CD4-positive, alpha-beta T cell treated with Interleukin-12 subunit alpha and Interleukin-12 subunit beta, for 1 hour (primary cell): ENCODE measurements at places on chromosomes 3 and 15.

GRCh38 chr3:23760871-23761373 is 44.8 kb upstream of the UBE2E1 start:
- DNase-seq = peak; percentile 17

GRCh38 chr3:191120447-191121298 is 78.4 kb upstream of the OSTN start:
- no peak for DNase-seq

DNA sequence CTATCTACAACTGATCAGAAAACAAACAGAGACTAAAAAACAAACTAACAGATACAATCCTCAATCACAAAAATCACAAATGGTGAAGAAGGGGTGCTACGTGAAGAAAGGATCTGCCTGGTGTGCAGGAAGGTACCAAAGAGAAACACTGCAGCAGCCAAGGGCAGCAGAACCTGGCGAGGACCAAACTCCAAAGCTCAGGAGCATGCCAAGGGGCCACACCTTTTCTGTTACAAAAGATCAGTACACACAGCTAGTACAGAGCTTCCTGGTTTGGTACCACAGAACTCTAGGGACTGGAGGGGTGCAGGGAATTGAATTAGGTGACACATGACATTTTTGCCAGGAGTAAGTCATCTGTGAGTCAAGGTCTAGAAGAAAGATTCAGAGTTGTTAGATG is 107.4 kb upstream of the GRM7 start:
- no peak for DNase-seq

DNA sequence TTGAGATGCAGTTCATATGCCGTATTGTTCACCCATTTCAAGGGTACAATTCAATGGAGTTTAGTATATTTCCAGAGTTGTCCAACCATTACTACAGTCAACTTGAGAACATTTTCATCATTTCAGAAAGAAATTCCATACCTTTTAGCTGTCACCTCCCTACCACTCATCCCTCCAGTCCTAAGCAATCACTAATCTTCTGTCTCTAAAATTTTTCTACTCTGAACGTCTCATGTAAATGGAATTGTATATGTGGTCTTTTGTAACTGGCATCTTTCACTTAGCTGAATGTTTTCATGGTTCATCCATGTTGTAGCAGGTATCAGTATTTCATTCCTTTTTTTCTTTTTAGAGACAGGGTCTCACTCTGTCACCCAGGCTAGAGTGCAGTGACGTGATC is 51.1 kb downstream of the CMTM7 start:
- DNase-seq = no peak

GRCh38 chr3:57942388-57942787 is 65.8 kb upstream of the FLNB start:
- no peak for DNase-seq

DNA sequence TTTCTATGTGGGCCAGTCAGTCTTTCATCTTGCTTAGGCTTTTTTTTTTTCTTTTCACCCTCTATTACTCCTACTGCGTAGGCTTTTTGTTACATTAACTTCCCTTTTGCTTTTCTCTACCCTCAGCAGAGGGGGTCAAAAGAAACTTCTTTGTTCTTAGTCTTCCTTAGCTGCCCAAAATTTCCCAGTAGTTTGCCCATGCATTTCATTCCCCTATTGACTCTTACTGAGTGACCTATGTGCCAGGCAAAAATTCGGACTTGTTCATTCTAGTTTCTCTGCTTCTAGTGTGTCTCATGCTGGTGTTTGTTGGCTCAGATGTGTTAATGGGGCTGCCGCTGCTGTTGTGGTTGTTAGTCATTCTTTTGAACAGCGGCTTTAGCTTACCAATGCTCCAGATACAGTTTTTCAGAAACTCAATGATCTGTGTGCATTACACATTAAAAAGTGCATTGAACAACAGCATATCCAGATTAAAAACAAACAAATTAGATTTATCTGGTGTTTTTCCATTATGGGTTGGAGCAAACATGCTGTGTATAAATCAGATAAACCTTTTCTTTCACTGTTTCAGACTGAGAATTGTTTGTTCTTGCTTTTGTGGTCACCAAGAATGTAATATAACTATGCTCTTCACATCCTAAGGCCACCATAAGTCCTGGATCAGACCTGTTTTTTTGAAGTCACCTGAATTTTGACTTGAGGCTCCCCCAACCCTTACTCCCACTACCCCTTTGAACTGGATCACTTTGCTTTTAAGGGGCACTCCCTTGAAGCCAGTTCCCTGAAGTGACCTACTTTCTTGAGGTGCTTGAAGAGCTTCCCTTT is 43.1 kb downstream of the PDE8A start:
- DNase-seq = no peak

DNA sequence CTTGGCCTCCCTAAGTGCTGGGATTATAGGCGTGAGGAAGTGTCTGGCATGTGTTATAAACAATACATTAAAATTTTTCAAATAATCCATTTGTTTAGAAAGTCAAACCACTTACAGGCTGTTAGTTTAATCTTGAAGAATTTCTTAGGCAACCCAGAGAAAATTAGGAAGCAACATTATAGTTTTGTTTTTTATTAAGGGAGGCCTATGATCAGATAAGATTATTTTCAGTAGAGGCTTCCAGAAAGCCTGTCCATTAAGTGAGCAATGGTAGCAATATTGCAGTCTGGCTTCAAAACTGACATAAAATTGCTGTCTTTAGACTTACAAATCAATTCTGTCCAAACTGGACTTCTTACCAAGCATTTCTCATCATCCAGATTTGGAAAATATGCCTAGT is 49.6 kb downstream of the CD47 start:
- DNase-seq = no peak

DNA sequence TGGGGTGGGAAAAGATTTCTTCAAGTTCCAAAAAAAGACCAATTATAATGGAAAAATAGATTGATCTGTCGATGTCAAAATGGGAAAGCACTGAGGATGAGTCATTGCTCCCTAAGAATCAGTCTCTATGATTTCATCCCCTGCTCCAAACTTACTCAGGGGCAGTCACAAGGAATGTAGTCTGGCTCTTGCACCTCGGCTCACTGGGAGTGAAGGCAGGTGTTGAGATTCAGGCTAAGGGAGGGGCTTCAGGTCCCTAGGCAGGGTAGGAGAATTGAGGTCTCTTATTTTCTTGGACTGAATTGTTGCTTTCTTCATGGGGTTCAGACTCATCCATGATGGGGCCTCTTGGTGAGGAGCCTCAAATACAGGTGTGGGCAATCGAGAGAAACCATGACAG is 14.2 kb downstream of the ESYT3 start:
- no peak for DNase-seq

DNA sequence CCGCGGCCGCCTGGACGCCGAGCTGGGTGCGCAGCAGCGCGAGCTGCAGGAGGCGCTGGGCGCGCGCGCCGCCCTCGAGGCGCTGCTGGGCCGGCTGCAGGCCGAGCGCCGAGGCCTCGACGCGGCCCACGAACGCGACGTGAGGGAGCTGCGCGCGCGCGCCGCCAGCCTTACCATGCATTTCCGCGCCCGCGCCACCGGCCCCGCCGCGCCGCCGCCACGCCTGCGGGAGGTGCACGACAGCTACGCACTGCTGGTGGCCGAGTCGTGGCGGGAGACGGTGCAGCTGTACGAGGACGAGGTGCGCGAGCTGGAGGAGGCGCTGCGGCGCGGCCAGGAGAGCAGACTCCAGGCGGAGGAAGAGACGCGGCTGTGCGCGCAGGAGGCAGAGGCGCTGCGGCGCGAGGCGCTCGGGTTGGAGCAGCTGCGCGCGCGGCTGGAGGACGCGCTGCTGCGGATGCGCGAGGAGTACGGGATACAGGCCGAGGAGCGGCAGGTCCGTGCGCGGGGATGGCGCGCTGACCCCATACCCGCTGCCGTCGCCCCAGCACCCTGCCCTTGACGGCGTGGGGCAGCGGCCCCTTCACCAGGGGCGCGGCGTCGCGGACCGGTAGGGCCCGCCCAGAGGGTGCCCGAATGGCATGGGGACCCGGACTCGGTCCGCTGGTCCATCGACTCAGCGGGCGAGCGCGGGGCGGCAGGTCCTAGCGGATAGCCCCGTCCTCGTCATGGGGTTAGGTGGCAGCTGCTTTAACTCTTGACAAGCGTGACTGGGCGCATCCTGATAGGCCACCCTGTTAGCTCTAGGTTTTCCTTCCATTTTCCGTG is 848 bp downstream of the SYNM start:
- DNase-seq = peak; percentile 36

DNA sequence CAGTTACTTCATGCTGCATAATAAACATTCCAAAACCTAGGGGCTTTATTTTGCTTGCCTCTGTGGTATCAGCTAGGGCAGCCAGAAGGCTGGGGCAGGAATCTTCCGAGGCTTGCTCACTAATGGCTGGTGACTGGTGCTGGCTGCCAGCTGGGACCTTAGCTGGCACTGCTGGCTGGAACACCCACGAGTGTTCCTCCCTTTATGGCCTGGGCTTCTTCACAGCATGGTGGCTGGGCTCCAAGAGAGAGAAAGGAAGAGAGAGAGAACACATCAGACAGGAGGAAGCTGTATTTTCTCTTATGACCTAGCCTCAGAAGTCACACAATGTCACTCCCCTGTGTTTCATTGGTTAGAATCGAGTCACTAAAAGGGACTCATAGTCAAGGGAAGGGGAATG is 23.9 kb upstream of the CDCP1 start:
- no peak for DNase-seq

DNA sequence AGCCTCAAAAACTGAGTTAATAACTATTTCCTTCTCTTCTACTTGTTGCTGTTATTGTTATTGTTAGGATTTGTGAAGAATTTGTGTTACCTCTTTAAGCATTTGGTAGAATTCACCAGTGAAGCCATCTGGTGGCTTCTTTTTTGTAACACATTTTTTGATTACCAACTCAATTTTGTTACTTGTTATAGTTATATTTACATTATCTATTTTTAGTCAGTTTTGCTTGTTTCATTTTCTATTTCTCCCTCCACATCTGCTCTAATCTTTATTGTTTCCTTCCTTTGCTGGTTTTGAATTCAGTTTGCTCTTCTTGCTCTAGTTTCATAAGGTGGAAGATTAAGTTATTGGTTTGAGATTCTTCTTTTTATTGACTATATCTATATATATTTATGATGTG is 3.7 kb upstream of the SLC9C1 start:
- peak; percentile 9 for DNase-seq

DNA sequence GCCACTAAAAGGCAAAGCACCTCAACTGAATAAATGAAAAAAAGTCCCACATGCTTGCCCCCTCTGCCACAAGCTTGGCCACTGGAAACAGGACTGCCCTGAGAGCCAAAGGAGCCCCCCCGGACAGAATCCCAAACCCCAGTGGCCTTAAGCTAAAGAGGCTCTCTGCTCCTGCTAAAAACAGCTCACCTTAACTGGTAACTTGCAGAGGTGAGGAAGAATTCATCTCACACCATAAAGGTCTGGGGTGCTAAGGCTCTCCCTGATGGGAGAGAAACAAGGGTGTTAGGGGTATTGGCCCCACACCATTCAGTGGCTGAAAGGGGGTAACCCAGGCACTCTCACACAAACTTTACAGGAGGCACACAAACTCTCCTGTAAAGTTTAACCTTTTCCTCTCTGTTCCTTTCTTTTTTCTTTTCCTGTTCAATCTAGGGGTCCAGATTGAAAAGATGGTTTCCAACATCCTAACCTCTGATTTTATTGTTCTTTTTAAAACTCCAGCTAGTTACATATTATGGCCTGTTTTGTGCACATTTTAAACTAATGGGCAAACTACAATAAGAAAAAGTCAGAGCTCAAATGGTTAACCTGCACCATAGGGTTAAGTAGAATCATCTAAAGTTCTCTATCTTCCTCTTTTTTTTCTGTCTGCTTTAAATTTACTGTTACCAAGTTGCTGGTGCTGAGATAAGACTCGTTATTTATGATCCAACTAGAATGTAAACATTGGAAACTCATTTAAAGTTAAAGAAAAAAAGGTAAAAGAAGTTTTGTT is 19.9 kb downstream of the TRANK1 start:
- DNase-seq = no peak

DNA sequence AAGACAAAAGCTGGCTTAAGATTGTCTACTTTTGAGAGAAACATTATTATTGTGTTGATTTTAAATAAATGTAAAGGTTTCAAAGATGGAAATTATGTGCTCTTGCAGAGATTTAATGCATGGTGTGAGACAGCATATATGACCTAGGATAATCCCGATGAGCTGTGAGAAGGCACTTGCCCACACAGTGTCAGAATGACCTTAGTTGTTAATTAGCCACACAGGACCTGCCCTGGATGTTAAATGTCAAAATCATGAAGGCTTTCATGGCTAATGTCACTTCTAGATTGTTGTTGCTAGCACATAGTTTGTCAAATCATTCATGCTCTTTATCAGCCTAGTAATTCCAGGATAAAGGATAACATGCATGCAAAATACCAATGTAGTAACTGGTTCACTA is 135.3 kb upstream of the GAP43 start:
- no peak for DNase-seq

DNA sequence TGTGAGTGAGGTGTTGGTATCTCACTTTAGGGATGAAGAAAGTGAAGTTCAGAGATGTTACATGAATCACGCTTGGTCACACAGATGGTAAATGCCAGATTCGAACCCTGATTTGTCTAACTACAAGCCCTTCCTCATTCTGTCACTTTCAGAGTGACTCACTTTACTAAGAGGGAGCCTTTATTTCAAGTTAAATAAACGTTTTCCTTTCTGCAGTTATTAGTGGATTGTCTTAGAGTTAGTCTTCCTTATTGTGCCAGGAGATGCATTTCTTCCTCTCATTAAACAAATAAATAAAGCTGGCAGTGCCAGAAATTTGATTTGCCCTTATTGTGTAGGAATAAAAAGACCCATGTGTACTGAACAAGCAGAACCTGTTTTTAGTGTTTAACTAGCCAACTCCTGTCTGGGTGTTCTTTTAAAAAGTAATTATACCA is 162.5 kb downstream of the AKAP13 start:
- DNase-seq = no peak
